Upper lobe of right lung (tissue), 1 donor: ENCODE measurements at places on chromosomes 7 and 10. TPM values are rescaled to one million over a fixed set of nuclear protein-coding genes. Genes with fewer than 3 reads are reported as not detected.

- no peaks in the 10 kb centered on the region for H3K4me1 ChIP-seq
- H3K27me3 ChIP-seq = no peaks in the 10 kb centered on the region
- no peak overlapping the region for H3K27ac ChIP-seq
- DNase-seq = no peak
- no peaks in the 10 kb centered on the region for H3K36me3 ChIP-seq
- H3K4me3 ChIP-seq = no peak overlapping the region
Measured at GRCh38 chr7:106562711-106563366, 98.1 kb downstream of the CCDC71L start.

DNA sequence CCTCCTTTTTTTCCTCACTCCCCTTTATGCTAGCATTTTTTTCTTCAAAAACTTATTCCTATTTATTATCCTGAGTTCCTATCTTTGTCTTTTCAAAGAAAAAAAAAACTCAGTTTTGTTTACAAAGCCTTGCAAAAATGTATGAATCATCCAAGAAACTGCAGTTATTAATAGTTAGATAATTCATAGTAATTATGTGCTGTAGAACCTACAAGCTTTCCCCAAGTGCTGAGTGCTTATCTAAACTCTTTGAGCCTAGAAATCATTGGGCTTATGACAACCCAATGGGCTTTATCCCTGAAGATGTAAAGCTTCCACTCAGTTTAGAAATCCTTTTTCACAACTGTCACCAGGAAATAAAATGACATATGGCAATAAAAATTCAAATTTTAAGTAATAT is 145.9 kb upstream of the WNT16 start:
- no peak overlapping the region for H3K27ac ChIP-seq
- H3K27me3 ChIP-seq = no peaks in the 10 kb centered on the region

GRCh38 chr10:17340144-17340829 is 112.2 kb downstream of the VIM start:
- H3K4me3 ChIP-seq = no peak overlapping the region
- H3K27me3 ChIP-seq = no peaks in the 10 kb centered on the region
- H3K27ac ChIP-seq = no peak overlapping the region
- H3K4me1 ChIP-seq = no peaks in the 10 kb centered on the region
- no peak for DNase-seq
- H3K36me3 ChIP-seq = no peaks in the 10 kb centered on the region

Gene SPDYE9
- not detected for total RNA-seq

GRCh38 chr7:155324012-155324917 is 26.6 kb downstream of the INSIG1 start:
- no peaks in the 10 kb centered on the region for H3K36me3 ChIP-seq
- no peak for DNase-seq
- H3K4me3 ChIP-seq = no peak overlapping the region
- no peaks in the 10 kb centered on the region for H3K4me1 ChIP-seq

Gene FAM107B
- total RNA-seq = 86.2 TPM

- H3K4me1 ChIP-seq = peaks cover 4% of the 10 kb centered on the region
- no peak overlapping the region for H3K27ac ChIP-seq
- DNase-seq = no peak
- H3K27me3 ChIP-seq = no peaks in the 10 kb centered on the region
Measured at GRCh38 chr7:82164813-82165212, 278.8 kb downstream of the CACNA2D1 start.

- peaks cover 3% of the 10 kb centered on the region for H3K27me3 ChIP-seq
- H3K27ac ChIP-seq = no peak overlapping the region
- H3K4me1 ChIP-seq = no peaks in the 10 kb centered on the region
- H3K36me3 ChIP-seq = no peaks in the 10 kb centered on the region
Measured at GRCh38 chr10:123101872-123102271, 33.9 kb upstream of the HMX3 start.

DNA sequence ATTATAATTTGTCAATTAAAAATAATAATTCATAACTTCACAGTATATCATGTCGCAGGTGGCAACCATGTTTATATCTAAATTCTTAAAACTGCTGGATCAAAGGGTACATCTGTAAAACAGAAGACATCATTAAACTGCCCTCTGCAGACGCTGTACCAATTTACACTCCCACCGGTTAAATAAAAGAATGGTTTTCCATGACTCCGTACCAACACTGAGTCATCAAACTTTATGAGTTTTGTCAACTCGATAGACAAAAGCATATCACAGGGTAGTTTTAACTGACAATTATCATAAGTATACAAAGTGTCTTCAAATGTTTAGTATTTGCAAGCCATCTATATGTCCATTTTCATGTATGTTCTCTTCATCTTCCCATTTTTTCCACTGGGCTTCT is 5.7 kb upstream of the GSTK1 start:
- no peak overlapping the region for H3K4me3 ChIP-seq
- H3K27me3 ChIP-seq = no peaks in the 10 kb centered on the region
- no peaks in the 10 kb centered on the region for H3K4me1 ChIP-seq
- no peak overlapping the region for H3K27ac ChIP-seq

GRCh38 chr7:125061776-125062397 is 132.3 kb upstream of the POT1 start:
- no peak for DNase-seq
- H3K4me3 ChIP-seq = no peak overlapping the region
- no peaks in the 10 kb centered on the region for H3K4me1 ChIP-seq
- H3K36me3 ChIP-seq = no peaks in the 10 kb centered on the region
- no peaks in the 10 kb centered on the region for H3K27me3 ChIP-seq
- no peak overlapping the region for H3K27ac ChIP-seq

DNA sequence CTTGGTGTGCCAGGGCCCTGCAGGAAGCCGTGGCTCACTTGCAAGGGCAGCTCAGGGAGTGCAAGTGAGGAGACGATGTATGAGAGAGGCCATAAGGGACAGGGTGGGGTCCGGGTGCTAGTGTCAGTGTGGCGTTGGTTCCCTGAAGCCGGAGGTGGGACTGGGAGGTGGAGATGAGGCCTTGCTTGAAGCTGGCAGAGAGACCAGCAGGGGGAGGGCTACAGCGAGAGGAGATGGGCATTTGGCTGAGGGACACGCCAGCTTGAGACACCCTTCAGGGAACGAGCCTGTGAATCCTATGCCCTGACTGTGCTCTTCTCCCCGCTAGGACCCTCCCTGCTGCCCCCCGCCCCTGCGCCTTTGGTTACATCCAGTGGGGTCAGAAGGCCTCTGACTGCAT is 529.1 kb downstream of the TCERG1L start:
- H3K27ac ChIP-seq = no peak overlapping the region
- no peak overlapping the region for H3K4me3 ChIP-seq
- DNase-seq = no peak
- no peaks in the 10 kb centered on the region for H3K36me3 ChIP-seq
- no peaks in the 10 kb centered on the region for H3K4me1 ChIP-seq

DNA sequence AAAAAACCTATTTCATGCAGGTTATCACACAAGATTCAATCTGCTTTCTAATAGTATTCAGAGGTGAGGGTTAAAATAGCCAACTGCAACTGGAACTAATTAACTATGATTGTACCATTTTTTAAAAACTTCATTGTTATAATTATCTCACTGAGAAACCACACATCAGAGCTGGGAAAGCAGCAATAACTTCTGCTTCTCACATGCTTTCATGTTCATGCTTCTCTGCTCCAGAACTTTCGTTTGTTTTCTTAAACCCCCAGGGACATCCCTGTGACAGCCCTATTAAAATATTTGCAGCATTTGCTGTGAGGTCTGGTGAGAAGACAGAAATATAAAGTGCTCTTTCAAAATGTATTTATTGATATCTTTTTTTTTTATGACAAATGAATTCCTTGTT is 389.0 kb upstream of the SORCS1 start:
- no peaks in the 10 kb centered on the region for H3K27me3 ChIP-seq
- H3K36me3 ChIP-seq = no peaks in the 10 kb centered on the region
- no peaks in the 10 kb centered on the region for H3K4me1 ChIP-seq

Gene TTYH3
- 48.8 TPM for total RNA-seq

Gene NEUROD6
- not detected for total RNA-seq

DNA sequence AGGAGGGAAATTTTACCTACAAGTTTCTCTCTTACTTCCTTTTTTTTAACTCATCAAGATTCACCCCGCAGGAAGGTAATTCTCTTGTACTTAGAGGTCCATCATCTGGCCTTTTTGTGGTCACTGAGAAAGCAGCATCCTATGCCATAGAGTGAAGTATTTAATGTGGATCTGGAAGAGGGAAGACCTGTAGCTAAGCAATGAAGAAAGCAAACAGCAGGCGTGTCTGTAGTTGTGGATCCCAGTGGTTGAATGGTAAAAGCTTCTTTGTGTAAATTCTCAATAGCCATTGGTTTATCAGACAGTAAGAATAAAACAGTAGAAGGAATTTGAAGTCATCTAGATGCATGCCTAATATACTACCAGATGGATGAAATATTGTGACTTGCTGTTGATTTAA is 196.4 kb downstream of the ANKRD7 start:
- H3K4me3 ChIP-seq = no peak overlapping the region
- no peak overlapping the region for H3K27ac ChIP-seq
- no peaks in the 10 kb centered on the region for H3K36me3 ChIP-seq
- DNase-seq = no peak
- no peaks in the 10 kb centered on the region for H3K27me3 ChIP-seq

GRCh38 chr10:70695241-70696030 is 23.1 kb downstream of the ADAMTS14 start:
- no peaks in the 10 kb centered on the region for H3K27me3 ChIP-seq
- no peak for DNase-seq
- no peak overlapping the region for H3K4me3 ChIP-seq
- H3K36me3 ChIP-seq = no peaks in the 10 kb centered on the region

Gene ZKSCAN5
- total RNA-seq = 7.4 TPM

DNA sequence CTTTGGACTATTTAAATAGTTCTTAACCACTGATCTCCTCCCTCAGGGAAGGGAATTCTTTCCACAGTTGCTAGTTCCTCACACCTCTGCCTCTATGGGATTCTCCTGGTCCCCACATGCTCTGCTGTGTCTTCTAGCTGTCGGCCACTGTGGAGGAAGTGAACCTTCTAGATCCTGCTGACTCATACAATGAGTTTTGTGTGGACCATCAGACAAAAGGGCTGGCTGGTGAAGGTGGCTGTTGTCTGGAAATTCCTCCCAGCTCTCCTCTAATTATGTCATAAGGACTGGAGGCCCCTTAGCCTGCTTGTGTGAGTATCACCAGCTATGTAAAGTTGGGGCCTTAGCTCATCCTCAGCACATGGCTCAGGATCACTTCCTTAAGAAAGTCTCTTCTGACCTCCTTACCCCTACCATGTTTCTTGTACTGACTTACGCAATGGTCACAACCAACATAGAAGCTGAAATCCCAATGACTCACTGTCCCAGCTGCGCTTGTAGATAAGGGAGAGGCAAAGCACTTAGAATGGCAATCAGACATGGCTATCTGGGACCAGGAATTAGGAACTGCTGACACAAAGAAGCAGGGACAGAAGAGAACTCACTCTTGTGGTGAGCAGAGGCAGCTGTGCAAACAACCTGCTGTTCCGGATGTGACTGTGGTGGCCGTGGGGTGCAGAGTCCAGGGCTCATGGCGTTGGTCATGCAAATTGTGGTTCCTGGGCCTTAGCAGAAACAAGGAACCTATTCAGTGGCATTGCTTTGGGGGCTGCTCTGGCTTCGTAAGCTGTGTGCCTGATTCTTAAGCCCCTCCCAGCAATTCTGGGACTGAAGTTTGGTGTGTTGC is 2.5 kb upstream of the MACC1 start:
- peaks cover 25% of the 10 kb centered on the region for H3K4me1 ChIP-seq
- no peaks in the 10 kb centered on the region for H3K27me3 ChIP-seq
- H3K27ac ChIP-seq = peak overlapping the region; percentile 75
- DNase-seq = peak; percentile 79
- no peak overlapping the region for H3K4me3 ChIP-seq

Gene COL28A1
- 0.61 TPM for total RNA-seq

- no peaks in the 10 kb centered on the region for H3K4me1 ChIP-seq
- no peak overlapping the region for H3K27ac ChIP-seq
- H3K27me3 ChIP-seq = no peaks in the 10 kb centered on the region
- no peaks in the 10 kb centered on the region for H3K36me3 ChIP-seq
- no peak for DNase-seq
Measured at GRCh38 chr7:12833829-12834228, 146.4 kb downstream of the ARL4A start.

- no peak overlapping the region for H3K4me3 ChIP-seq
- no peak for DNase-seq
- H3K4me1 ChIP-seq = peaks cover 76% of the 10 kb centered on the region
- H3K27me3 ChIP-seq = no peaks in the 10 kb centered on the region
Measured at GRCh38 chr10:79139124-79139835, 70.5 kb downstream of the ZMIZ1 start.

- no peaks in the 10 kb centered on the region for H3K27me3 ChIP-seq
- H3K27ac ChIP-seq = peak overlapping the region; percentile 53
- peaks cover 33% of the 10 kb centered on the region for H3K4me1 ChIP-seq
Measured at GRCh38 chr10:88243202-88243744, 339.8 kb downstream of the RNLS start.

Gene GNAT3
- total RNA-seq = not detected

GRCh38 chr10:71840177-71840957 is 10.7 kb downstream of the PSAP start:
- peaks cover 90% of the 10 kb centered on the region for H3K4me1 ChIP-seq
- H3K36me3 ChIP-seq = no peaks in the 10 kb centered on the region
- no peak for DNase-seq
- H3K27ac ChIP-seq = no peak overlapping the region
- no peaks in the 10 kb centered on the region for H3K27me3 ChIP-seq
- no peak overlapping the region for H3K4me3 ChIP-seq

GRCh38 chr10:85643845-85644525 is 722.6 kb downstream of the GRID1 start:
- no peaks in the 10 kb centered on the region for H3K36me3 ChIP-seq
- H3K4me3 ChIP-seq = no peak overlapping the region
- H3K4me1 ChIP-seq = peaks cover 4% of the 10 kb centered on the region

GRCh38 chr10:125201791-125202622 is 41.6 kb upstream of the CTBP2 start:
- peak; percentile 49 for DNase-seq
- no peaks in the 10 kb centered on the region for H3K4me1 ChIP-seq
- H3K27ac ChIP-seq = no peak overlapping the region
- no peak overlapping the region for H3K4me3 ChIP-seq
- no peaks in the 10 kb centered on the region for H3K36me3 ChIP-seq
- no peaks in the 10 kb centered on the region for H3K27me3 ChIP-seq
